Hematopoietic multipotent progenitor cell treated with erythropoietin and hydrocortisone succinate and interleukin-3 and kit ligand, for 17 days (in vitro differentiated cells): ENCODE measurements at places on chromosomes 2 and 18.

DNA sequence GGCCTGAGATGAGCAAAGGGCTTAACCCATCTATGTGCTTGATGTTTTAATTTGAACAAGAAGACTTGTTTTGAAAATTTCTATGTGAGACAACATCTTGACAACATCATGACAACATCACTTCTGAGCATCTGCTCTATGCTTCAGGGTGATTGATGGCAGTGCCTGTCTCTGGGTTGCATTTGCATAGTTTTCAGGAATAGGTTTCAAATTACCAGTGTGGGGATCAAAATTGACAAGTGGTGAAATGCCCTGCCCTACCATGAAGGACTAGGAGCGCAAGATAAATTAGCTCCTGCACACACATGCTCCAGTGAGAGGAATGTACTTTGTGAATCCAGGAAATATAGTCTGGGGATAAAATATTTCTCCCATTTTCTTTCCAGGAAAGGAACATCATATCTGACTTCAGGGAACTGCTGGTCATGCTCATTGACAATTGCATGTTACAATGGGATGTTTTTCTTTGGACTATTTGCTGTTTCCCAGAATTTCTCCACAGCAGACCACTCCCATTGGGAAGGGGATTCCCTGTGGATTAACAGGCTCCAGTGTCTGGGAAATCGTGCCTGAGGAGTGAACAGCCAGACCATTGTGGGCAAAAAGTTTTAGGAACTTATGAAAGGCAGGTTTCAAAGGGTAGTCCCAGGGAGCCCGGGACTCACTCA lies 45.3 kb upstream of the IL1R2 start:
- no peak for DNase-seq

GRCh38 chr2:109057686-109058085 lies 68.7 kb upstream of the EDAR start:
- no peak for DNase-seq

GRCh38 chr2:86035376-86035882 lies 70.3 kb downstream of the POLR1A start:
- no peak for DNase-seq

DNA sequence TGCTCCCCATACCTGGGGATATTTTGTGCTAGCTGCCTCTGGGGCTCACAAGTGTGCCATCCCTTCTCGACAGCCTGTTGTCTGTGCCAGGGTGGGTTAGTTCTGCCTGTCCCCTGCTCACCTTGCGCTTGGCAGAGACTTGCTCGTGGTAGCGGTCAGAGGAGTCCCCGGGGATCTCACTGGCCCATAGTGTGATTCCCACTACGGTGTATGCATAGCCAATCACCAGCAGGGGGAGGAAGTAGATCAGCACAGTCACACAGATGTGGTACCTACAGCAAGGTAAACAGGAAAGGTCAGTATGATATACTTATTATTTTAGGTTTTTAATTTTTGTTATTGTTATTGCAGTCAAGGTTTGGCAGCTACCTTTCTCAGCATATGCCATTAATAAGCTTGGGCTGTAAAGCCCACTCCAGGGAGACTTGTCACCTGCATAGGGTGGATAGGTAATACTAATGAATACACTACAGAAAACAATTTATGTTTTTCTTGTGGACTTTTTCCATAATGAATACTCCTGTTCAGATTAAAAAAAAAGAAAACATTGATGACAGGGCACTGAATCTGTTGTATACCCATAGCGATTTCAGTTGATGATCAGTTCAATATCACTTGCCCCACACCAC lies 95.2 kb downstream of the POLE4 start:
- DNase-seq = no peak

- no peak for DNase-seq
Measured at GRCh38 chr18:3715231-3716080, 265.5 kb downstream of the TGIF1 start.

GRCh38 chr2:39567507-39567906 lies 98.2 kb upstream of the TMEM178A start:
- no peak for DNase-seq

DNA sequence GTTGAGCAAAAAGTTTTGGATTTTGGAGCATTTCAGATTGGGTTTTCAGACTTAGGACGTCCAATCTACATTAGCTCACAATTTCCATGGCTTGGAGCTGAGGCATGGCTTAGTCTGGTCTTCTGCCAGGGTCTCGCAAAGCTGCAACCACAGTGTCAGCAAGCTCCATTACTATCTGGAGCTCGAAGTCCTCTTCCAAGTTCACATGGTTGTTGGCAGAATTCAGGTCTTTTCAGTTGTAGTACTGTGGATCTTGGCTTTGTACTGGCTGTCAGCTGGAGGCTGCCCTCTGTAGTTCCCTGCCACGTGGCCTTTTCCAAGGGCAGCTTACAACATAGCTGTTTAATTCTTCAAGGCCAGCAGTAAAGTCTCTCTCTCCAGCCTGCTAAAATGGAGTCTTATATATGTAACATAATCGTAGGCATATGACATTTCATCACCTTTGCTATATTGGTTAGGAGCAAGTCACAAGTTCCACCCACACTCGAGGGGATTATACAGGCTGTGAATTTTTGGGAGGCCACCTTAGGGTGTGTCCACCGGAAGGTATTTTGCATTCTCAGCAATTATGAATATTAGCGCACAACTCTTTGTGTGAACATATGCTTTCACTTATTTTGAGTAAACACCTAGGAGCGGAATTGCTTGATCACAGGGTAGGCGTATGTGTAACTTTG lies 41.5 kb upstream of the EPC2 start:
- no peak for DNase-seq

DNA sequence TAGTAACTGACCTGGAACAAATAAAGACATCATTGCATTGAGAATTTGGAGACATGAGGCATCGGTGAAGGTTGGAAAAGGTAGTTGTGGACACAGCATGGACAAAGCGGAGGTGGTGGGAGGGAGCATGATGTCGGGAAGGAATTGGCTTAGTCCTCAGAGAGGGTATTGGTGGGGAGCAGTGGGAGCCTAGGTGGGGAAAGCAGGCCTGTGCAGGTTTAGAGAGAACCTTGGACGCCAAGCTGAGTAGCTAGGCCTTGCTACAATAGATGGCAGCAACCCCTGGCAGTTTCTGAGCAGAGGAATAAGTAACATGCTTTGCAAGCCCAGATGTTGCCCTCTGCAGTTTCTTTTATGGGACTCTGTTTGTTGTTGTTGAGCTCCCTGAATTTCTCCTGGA lies 177.1 kb upstream of the LHCGR start:
- DNase-seq = no peak

- DNase-seq = no peak
Measured at GRCh38 chr18:79518028-79518682, 122.4 kb downstream of the NFATC1 start.

GRCh38 chr2:224638301-224638823 lies 53.2 kb upstream of the CUL3 start:
- no peak for DNase-seq

GRCh38 chr18:456361-457139 lies 44.0 kb downstream of the COLEC12 start:
- no peak for DNase-seq

GRCh38 chr2:189676471-189676870 lies 2.0 kb downstream of the ANKAR start:
- no peak for DNase-seq

GRCh38 chr2:47002480-47003381 lies 87.1 kb upstream of the MCFD2 start:
- DNase-seq = no peak

DNA sequence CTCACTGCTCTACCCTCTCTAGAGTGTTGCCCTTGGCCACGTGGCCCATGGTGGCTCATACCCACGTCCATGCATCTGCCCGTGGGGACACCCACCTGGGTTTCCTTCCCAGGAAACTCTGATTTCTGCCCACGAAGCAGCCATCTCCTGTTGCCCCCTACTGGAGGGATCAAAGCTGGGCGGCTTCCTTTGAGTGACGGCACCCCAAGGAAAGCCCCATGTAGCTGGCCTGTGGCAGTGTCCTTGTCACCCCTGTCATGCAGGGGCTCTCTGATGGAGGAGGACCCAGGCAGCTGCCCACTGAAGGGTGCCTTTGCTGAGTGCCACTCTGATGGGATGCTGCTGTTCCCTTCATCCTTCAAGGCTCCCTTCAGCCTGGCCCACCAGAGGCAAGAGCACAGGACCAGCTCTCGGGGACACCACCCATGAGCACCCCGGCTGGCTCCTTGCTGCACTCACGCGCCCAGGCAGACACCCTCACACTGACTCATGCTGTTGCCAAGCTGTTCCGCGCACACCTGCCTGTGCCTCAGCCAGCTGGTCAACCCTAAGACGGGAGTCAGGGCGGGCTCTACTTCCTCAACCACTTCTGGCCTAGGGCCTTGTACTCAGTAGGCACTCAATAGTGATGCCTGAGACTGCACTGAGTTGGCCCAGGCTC lies 101.1 kb downstream of the CTIF start:
- no peak for DNase-seq

GRCh38 chr2:115194623-115195022 lies 752.2 kb downstream of the DPP10 start:
- DNase-seq = no peak

DNA sequence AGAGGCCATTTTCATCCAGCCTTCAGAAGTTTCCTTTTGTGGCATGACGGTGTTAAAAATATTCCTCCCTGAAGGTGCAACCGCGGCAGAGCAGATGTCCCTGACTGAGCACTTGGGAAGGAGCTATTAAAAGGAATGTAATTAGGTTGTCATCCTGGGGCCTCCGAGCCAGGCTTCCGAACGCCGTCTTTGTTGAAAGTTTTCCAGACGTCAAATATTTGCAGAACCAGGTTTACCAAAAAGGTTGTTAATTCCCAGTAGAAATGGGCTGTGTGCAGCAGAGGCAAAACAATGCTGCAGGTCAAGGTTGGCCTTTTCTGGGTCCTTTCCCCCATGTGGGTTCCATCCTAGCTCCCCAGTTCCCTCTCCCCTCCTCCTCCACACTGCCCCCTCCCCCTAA lies 110.0 kb upstream of the STPG4 start:
- no peak for DNase-seq

- no peak for DNase-seq
Measured at GRCh38 chr2:176097820-176098365, 1.7 kb upstream of the HOXD12 start.

- no peak for DNase-seq
Measured at GRCh38 chr2:37215250-37215649, 16.1 kb downstream of the CEBPZ start.

- DNase-seq = no peak
Measured at GRCh38 chr2:187698374-187699110, 144.3 kb upstream of the TFPI start.

DNA sequence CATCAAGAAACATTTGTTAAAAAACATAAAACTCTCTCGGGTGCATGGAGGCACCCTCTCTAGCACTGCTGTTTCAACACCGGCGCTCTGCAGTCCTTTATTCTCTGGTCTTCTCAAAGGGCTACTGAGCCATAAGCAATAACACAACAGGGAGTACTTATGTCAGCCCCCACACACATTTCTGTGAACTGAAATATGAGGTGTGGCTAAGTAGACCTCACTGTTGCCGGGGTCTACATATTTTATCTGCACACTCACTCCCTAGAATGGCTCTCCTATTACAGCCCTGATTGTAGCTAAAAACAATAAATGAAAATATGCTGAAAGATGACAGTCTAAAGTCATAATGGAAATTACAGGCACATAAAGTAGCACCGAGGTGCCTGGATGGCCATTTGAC lies 235.1 kb downstream of the GRB14 start:
- no peak for DNase-seq

DNA sequence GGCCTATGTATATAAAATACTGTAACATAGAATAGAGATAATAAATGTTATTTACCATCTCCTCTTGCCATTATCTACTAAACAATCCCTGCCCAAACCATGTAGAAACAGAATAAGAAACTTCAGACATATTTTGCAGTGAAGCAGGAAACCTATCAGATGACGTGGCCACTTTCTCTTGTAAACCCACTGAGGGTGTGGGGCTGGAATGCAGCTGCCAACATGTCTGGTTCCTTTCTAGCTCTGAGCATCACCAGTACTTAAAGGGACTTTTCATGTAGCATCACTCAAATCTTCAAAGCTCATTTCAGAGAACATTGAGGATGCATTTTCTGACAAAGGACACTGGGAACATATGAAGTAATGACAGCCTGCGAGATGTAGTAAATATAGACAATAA lies 251.8 kb downstream of the LPIN1 start:
- no peak for DNase-seq

DNA sequence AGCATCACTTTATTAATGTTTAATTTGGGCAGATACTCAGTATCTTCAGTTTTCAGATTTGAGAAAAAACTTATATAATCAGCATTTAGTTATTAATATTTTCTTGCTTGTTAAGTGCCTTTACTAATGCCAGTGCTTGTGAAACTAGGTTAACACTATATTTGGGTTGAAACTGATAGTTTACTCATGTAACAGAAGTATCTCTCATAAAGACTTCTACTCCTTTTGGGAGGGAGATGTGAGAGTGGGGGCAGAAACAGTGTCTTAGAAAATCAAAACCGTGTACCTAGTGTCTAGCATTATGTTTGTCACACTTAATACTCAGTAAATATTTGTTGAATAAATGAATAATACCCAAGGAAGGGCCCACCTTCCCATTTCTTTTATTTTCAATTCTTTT lies 129.5 kb downstream of the MSTN start:
- no peak for DNase-seq

DNA sequence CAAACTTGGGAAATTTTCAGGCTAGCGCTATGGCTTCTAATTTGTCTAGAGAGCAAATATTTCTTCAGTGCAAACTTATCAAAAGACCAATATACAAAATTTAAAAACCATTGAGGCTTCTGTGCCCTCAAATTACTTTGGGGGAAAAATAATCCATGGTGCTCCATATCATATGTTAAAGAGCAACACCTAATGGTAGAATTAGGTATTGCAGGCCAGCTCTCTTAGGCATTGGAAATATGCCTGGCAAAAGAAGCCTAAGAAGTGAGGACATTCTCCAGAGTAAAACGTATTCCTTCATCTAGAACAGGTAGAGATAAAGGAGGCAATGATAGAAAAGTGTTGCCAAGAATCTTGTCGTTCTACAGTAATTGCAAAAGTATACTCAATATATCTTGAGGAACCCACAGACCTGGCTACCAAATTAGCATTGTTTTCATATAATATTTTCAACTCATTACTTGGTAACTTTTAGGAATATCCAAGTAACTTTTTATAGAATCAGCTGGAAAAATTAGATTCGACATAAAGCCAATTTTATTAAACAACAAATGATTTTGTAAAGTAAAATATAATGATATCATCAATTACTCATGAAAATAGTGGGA lies 401.1 kb downstream of the BCL11A start:
- DNase-seq = peak; percentile 39

- DNase-seq = no peak
Measured at GRCh38 chr2:172914341-172915008, 161.2 kb upstream of the MAP3K20 start.

DNA sequence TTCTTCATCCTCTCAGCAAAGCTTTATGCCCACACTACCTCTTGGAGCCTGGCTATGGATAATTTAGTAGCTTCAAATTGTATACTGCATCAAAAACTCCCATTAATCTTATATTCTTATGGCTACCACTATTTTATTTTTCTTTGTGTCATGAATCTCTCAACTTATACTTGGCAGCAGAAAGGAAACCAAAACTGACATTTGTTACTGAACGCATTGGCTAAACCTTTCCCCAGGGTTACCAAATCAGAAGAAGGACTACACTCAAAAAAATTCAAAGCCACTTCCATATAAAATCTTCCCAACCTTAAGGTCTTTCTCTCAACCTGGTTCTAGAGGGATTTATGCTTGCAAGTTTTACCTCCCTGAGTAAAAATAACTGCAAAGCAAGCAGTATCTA lies 97.0 kb upstream of the REG3G start:
- no peak for DNase-seq

- DNase-seq = no peak
Measured at GRCh38 chr2:27796791-27797765, 25.6 kb downstream of the MRPL33 start.
